ENCODE measurements at places on chromosomes 1 and 21.

DNA sequence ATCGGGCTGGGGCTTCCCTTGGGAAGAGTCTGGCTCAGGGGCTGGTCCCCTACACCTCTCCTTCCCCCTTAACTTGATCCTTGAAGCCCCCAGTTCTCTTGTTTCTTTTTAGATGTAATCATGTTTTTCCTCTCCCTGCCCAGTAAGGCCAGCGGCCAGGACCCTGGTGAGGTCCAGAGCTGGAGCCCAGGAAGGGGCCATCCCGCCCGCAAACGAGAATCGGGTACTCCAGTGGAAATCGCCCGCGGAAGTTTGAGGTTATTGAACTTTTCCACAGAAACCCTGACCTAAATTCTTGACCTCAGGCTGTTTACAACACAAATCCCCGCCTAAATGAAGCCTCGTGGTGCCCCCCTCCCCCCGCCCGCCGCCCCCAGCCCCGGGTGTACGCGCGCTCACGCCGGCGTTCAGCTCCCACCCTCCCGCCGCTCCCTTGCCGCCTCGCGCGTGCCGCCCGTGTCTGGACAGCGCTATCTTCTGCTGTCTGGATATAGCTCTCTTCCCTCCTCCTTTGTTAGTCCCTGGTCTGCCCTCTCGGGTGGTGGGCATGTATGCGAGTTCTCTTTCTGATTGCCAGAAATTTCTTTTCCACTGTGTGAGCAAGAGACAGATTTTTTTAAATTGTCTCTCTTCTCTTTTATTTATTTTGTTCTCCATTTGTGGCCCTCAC, 165.9 kb upstream of the CACNA1E start:
- no peak for DNase-seq

- DNase-seq = no peak
Measured at GRCh38 chr1:92754719-92755050, 30.2 kb downstream of the EVI5 start.

DNA sequence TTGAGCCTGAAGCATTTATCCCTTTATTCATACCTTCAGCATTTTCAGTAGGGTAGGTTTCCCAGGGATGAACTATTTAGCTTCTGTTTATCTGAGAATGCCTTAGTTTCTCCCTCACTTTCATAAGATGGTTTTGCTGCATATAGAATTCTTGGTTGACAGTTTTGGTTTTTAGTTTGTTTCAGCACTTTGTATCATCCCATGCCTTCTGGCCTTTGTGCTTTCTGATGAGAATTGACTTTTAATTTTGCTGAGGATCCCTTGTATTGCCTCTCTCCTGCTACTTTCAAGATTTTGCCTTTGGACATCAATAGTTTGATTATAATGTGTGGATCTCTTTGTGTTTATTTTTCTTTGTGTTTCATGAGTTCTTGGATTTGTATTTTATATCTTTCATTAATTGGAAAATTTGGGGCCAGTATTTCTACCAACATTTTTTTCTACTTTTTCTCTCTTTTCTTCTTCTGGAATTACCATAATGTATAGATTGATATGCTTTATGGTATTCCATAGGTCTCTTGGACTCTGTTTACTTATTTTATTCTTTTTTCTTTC, 236.6 kb downstream of the LBR start:
- no peak for DNase-seq

DNA sequence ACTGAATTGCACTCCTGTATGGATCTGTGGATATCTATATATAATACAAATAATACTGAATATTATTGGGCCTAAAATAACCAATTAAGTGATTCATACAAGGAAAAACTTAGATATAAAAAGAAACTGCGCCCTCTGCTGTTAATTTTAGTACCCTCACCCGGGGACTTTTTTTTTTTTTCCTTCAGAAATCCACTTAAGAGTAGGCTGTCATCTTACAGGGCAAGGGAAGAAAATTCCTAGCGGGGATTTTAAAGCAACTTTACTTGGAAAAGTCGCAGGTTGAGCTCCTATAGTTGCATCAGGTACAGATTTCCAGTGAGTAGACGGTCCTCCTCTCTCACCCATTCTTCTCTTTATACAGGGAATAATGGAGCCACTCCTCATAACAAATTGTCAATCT, 1.3 kb downstream of the NTNG1 start:
- DNase-seq = no peak

GRCh38 chr1:117674521-117675400, 68.9 kb downstream of the TENT5C start:
- no peak for DNase-seq

DNA sequence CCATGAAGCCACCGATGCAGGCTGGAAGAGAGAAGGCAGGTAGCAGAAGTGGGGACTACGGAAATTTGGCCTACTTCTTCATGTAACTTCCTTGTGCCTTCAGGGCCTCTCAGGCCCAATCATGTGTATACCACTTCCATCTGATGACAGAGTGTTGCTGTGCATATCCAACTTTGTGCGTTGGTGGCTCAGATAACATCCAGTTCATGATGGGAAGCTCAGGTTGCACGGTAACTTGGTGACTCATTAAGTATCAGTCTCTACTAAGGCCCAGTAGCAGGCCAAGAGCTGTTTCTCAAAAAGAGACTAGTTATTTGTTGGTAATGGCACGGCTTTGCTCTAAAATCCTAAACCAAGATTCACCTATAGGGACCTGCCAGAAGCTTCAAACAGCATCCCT, 117.6 kb downstream of the LTN1 start:
- no peak for DNase-seq

- DNase-seq = no peak
Measured at GRCh38 chr1:67327864-67328466, 20.3 kb downstream of the IL12RB2 start.

DNA sequence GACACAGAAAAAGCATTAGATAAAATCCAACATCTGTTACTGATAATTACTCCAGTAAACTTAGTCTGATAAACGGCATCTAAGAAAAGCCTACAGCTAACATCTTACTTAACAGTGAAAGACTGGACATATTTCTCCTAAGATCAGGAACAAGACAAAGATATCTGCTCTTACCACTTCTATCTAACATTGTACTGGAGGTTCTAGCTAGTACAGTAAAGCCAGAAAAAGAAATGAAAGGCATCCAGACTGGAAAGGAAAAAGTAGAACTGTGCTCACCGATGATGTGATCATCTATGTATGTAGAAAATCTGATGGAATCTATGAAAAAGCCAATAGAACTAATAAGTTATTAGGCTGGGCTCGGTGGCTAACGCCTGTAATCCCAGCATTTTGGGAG, 21.7 kb downstream of the NEXN start:
- DNase-seq = no peak

- no peak for DNase-seq
Measured at GRCh38 chr1:243482141-243483022, 226.5 kb downstream of the SDCCAG8 start.

DNA sequence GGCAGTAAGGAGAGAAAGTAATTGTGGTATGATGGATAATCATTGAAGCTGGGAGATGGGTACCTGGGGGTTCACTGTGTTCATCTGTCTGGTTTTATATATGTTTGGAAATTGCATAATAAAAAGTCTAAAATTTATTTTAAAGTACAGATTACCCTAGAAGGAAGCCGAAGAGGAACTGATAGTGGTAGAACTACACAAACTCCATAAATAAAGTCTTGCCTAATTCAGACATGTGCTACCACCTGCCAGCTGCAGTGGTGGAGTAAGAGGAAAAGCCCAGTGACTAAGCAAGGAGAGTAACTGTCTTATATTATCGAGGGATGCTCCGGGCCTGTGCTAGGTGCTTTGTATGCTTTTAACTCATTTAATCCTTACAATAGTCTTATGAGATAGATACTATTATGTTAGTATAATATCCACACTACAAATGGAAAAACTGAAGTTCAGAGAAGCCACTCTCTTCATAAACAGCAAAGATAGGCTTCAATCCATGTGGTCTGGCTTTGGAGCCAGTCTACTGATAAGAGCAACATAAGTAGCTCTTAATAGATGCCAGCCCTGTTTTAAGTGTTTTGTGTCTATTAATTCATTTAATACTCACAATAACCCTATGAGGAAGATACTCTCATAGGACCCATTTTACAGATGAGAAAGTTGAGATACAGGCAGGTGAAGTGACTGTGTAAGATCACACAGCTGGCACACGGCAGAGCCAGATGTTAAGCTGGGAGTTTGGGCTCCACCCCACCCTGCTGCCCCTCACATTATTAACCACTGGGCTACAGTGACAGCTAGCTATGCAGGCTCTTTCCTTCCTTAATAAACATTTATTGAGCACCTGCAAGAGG, 56.8 kb upstream of the HNRNPU start:
- no peak for DNase-seq

- DNase-seq = no peak
Measured at GRCh38 chr1:2121101-2121691, 71.0 kb downstream of the PRKCZ start.

DNA sequence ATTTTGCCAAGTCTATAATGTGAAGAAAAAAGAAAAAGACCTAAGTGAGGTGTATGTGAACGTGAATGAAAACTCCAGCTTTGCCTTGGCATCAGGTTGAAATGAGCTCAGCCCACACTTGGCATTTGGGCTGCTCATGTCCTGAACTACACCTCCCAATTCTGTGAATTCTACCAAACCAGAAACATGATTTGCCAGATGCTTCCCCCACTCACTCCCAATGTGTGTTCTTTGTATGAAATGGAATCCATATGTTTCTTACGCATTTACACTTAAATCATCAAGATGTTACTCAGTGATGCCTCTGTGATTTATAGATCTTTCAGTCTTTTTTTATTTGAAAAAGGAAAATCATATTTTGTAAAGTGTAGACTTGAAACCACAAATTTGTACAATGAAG, 32.8 kb upstream of the RUNX1 start:
- no peak for DNase-seq

GRCh38 chr1:202501281-202501680, 152.8 kb downstream of the PPP1R12B start:
- no peak for DNase-seq

GRCh38 chr21:40408561-40408960, 438.4 kb downstream of the DSCAM start:
- DNase-seq = no peak

- DNase-seq = no peak
Measured at GRCh38 chr1:240309769-240310168, 218.1 kb downstream of the FMN2 start.

DNA sequence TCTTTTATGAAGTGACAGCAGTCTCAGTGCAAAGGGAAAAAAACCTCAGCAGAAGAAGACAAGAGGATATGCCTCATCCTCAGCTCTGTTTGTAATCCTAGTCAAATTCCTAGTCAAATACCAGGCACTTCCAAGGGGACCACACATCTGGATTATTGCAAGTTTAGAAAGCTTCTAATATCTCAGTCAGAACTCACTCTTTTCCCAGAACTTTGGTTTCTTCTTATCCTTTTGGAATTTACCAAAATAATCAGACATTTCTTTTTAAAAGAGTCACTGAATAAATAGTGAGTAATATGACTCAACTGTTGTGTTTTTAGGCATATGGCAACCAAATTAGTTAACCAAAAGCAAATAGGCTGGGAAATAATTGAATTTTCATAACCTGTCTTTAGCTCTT, 47.8 kb downstream of the PRRX1 start:
- peak; percentile 88 for DNase-seq

DNA sequence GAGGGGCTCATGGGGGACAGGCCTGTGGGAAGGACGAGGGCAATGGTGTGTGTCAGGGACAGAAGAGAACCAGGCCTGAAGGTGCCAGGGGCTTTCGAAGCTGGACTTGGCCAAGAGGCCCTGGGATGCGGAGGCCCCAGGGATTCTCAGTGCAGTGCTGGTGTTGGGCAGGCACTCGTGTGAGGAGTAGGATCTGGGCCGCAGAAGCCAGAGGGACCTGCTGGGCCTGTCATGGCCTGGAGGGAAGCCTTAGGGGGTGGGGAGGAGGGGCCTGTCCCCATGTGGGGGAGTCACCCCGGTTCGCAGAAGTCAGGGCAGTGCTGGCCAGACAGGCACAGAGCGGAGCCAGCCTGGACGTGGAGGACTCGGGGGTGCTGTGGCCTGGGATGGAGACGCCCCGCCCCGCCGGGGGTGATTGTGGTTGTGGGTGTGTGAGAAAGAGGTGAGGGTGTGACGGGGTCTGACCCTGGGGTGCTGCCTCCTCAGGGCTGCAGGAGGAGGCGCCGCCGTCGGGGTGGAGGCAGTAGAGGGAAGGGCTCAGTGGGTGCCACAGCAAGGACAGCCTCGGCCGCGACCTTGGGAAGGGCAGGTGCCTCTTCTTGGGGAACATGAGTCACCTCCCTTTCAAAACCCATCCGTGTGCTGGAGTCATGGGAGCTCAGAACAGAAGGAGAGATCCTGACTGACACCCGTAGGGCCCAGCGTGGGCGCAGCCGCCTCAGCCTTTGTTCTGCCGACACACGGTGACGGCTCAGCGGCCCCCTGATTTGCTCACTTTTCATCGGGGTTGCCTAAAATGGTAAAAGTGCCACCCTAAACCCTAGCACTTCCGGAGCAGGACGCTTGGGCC, 33.9 kb downstream of the FAAP20 start:
- no peak for DNase-seq

GRCh38 chr1:61581251-61581650, 143.7 kb downstream of the TM2D1 start:
- DNase-seq = no peak

DNA sequence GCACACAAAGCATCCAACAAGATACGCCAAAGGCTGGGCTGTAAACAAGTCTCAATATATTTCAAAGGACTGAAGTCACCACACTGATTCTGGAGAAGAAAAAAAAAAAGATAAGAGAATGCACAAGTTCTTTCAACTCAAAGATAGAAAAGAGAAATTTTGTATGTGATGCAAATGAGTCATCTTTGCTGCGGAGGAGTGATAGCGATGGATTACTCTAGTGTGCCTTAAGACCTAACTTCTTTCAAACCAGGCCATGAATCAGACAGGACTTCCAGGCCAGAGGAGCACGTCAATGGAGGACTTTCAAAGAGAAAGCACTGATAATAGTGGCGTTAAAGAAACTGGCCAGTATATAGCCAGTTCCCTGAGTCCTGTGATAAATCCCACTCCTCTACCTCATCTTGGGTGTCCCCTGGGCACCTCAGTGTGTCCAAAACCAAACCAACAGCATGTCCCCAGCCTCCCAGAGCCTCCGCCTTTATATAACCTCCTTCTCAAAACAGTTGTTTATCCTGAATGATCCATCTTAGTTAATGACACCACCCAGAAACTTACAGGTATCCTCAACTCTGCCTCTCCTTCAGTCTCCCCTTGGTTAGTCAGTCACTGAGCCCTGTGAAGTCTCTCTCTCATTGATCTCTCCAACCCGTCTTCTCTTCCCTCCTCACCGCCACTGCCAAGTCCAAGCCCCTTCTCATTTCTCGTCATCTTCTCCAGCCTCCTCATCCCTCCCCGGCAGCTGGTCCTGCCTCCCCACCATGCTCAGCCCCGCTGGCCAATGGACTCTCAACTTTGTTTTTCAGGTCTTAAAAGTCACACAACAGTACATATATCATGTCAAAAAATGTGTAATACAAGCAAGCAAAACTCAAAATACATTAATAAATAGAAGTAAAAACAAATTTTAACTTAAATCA, 47.2 kb upstream of the IFFO2 start:
- no peak for DNase-seq

GRCh38 chr1:56557746-56558145, 21.6 kb downstream of the PLPP3 start:
- DNase-seq = no peak

GRCh38 chr1:231590453-231591198, 36.0 kb upstream of the DISC1 start:
- peak; percentile 26 for DNase-seq

Measured in AG04449 (cell line).